ENCODE measurements at places on chromosomes 12 and 14. TPM values are rescaled to one million over a fixed set of nuclear protein-coding genes. Genes with fewer than 3 reads are reported as not detected.

The GALNT16 gene
- total RNA-seq = not detected

GRCh38 chr12:55707841-55708694 is at the start of gene ITGA7:
TSS of gene ITGA7 (minus strand) at chr12:55707904. CDS start at chr12:55707682, 222 bp downstream.
- peak; percentile 65 for DNase-seq

- no peak for DNase-seq
Observed at GRCh38 chr12:124412646-124413015, 117.7 kb downstream of the RFLNA start.

GRCh38 chr14:67358924-67359774 is 455 bp downstream of the ATP6V1D start:
- DNase-seq = no peak

GRCh38 chr12:62934239-62934798 is 631 bp downstream of the PPM1H start:
- peak; percentile 25 for DNase-seq

DNA sequence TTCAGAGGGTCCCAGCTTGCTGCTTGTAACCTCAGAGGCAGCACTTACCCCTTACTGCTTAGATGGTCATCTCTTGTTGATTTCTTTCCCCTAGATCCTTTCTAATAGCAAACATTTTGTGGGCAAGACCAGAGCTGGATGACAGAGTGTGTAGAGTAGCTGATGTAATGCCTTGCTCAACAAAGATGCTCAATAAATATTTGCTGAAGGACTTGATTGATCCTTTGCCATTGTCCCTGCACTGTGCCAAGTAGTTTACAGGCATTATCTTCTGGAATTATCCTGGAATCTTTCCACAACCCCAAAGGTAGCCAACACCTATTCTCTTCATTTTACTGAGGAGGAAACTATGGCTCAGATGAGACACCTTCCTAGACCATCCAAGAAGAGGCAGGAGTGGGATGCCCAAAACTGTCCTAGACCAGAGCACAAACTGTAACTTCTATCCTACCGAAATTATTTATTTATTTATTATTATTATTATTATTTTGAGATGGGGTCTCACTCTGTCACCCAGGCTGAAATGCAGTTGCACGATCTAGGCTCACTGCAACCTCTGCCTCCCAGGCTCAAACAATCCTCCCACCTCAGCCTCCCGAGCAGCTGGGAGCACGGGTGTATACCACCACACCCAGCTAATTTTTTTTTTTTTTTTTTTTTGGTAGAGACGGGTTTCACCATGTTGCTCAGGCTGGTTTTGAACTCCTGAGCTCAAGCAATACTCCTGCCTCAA is 1.4 kb downstream of the MMAB start:
- no peak for DNase-seq

Data from activated naive CD4-positive, alpha-beta T cell treated with anti-CD3 and anti-CD28 coated beads for 36 hours (primary cell).